Fibroblast of skin of abdomen (primary cell): ENCODE measurements at places on chromosomes 5 and 9.
A peak's percentile ranks its signal among the peaks of the same experiment; 100 is the strongest.

GRCh38 chr5:64659289-64659688, 31.0 kb upstream of the SHISAL2B start:
- DNase-seq = no peak

DNA sequence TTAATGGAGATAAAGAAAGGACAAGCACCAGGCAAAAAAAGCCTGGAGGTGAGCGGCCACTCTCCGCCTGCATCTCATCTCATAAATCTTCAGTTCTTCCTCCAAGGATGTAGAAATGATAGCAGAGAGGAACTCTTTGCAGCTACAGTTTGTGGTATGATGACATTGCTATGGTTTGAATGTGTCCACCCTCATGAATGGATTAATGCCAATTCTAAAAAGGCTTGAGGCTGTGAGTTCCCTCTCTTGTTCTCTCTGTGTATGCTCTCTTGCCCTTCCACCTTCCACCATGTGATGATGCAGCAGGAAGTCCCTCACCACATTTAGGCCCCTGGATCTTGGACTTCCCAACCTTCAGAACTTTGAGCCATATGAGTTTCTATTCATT, 126.4 kb downstream of the SPOCK1 start:
- DNase-seq = peak; percentile 36

- no peak for DNase-seq
Observed at GRCh38 chr5:50535393-50535792, 94.3 kb upstream of the EMB start.

DNA sequence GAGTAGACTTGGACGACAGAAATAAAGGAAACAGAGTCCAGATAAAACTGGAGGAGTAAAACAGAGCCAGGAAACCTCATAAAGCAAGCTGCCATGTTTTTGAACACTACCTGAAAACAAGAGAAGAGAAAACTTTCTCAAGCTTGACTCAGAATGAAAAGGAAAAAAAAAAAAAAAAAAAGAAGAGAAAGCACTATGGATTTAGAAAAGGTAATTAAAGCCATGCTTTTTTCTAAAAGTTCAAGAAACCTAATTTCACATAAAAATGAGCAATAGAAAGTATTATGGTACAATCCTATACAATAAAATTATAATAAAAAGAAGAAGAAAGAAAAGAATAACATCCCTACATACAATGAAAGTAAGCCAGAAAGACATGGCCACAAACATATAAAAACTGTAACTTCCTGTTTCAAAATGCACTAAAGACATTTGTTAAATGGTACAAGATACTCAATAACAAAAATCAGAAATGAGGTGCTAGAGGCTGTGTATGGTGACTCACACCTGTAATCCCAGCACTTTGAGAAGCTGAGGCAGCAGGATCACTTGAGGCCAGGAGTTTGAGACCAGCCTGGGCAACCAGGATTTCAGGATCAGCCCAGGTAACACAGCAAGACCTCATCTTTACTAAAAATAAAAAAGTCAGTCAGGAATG, 129.5 kb downstream of the SIL1 start:
- no peak for DNase-seq

- DNase-seq = no peak
Observed at GRCh38 chr9:129321286-129322021, 143.4 kb upstream of the IER5L start.

GRCh38 chr5:152246401-152246800, 158.7 kb downstream of the NMUR2 start:
- no peak for DNase-seq

GRCh38 chr9:132006677-132007370, 72.8 kb downstream of the MED27 start:
- peak; percentile 71 for DNase-seq
